ENCODE measurements at places on chromosomes 3 and 15. TPM values are rescaled to one million over a fixed set of nuclear protein-coding genes. Genes with fewer than 3 reads are reported as not detected.
A peak's percentile ranks its signal among the peaks of the same experiment; 100 is the strongest.

- DNase-seq, result peak; percentile 93
Measured at GRCh38 chr3:87227104-87227834, at the start of gene CHMP2B. Gene CHMP2B (plus strand): TSS chr3:87227309. CDS start chr3:87227523, 214 bp downstream.

DNA sequence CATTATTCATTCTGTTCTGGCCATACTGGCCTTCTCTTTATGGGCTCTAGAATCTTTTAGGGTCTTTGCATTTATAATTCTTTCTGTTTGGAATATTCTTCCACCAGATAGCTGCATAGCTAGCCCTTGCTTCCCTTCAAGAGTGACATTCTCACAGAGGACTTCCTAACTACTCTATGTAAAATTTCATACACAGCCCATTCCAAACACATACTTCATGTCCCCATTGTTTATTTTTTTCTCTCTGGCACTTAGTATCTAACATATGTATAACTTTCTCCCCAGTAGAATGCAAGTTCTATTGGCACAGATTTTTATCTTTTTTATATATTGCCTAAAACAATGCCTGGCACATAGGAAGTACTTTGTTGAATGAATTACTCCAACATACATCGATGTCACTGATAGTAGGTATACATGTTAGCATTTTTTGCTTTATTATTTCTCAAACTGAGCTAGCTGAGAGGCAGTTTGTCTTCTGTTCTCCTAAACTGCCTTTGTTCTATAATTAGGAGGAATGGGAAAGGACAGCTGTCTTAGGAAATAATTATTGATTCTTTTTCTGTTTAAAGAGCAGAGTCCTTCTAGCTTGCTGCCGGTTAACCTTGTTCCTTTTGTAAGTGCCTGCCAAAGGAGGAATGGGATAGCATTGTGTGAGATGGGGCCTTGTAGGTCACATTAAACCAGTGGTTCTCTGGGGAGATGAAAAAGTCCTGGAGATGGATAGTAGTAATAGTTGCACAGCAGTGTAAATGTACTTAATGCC, 7.9 kb downstream of the FAM162A start:
- DNase-seq, result no peak

DNA sequence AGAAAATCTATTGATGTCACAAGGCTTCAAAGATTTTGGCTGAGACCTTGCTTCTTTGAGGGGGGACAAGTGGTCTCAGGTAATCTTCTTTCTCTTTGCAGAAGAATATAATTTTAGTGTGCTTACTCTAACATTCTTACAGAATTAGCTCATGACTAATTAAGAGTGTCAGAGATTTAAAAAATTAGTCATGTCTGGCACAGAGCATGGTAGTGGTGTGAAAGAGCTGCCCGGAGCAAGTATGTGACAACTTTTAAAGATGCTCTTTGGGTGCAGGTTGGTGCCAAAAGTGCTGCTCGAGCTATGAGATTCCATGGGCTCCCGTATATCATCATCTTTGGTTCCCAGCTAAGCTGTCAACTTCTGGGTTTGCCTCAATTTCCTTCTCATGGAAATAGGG, 31.1 kb downstream of the CYP19A1 start:
- no peak for DNase-seq

Gene GOLGA8O
- 0.55 TPM for total RNA-seq

Gene XIRP1
- 1,691 TPM for total RNA-seq
